Small intestine (tissue), 16 donors: ENCODE measurements at places on chromosomes 4 and X.
A peak's percentile ranks its signal among the peaks of the same experiment; 100 is the strongest.

DNA sequence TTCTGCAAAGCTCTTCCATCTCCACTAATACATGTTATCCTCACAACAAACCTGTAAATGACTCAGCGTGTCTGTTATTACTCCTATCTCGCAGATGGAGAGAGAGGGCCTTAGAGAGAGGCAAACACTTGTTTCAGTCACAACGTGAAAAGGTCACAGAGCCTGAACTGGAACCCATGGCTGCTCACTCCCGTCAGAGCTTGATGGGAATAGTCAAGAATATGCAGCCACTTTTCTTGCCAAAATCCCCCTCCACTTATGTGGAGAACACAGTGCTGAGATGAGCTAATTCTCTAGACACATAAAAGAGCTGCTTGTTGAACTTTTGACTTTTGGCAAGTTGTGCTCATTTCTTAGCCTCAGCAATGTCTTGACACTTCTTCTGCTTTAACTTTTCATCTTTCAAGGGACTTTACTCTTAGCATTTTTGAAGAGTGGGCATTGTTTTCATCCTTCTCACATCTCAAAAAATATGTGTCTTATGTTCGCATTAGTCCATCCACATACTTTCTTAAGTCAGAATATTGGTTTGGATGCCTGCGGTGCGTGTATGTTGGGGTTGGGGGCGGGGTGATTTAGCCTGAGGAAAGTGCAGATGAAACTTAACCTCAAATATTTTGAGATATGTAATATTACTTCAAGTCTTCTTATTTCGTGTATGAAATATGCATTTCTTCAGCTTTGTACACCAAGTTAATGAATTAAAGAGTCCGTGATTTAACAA lies 69.2 kb downstream of the SYNPO2 start:
- no peaks in the 10 kb centered on the region for H3K4me1 ChIP-seq
- no peak overlapping the region for H3K4me3 ChIP-seq
- DNase-seq, result no peak
- H3K27ac ChIP-seq, result no peak overlapping the region
- no peaks in the 10 kb centered on the region for H3K36me3 ChIP-seq
- no peaks in the 10 kb centered on the region for H3K27me3 ChIP-seq

DNA sequence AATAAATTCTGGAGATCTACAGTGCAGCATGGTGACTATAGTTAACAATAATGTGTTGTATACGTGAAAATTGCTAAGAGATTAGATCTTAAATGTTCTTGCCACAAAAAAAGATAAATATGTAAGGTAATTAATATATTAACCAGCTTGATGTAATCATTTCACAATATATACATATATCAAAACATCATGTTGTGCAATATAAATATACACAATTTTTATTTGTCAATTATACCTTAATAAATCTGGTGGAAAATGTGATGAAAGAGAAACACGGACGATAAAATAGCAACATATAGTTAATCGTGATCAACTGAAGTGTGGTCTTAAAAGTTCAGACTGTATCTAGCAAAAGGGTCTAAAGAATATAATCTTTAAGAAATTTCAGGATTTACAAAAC lies 16.5 kb upstream of the NDNF start:
- H3K4me3 ChIP-seq, result no peak overlapping the region
- no peak overlapping the region for H3K27ac ChIP-seq
- no peak for DNase-seq
- no peaks in the 10 kb centered on the region for H3K27me3 ChIP-seq
- H3K4me1 ChIP-seq, result no peaks in the 10 kb centered on the region
- no peaks in the 10 kb centered on the region for H3K36me3 ChIP-seq

DNA sequence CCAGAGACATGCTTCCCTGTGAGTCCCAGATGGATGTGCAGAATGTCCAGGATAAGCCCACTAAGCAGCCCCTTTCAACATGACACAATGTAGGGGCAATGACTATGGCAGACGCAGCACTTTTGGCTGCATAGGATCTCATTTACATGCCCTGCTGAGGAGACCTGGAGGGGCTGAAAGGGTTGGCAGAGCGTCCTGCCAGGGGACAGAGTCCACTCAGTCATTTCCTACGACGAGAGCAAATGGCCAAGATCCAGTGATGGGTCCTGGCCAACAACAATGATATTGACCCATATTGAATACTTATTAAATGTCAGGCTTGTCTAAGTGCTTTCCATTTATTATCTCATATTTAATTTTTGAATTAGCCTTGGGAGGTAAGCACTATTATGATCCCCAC lies 41.4 kb downstream of the LGI2 start:
- H3K4me3 ChIP-seq, result no peak overlapping the region
- no peaks in the 10 kb centered on the region for H3K4me1 ChIP-seq
- H3K27ac ChIP-seq, result no peak overlapping the region
- H3K36me3 ChIP-seq, result no peaks in the 10 kb centered on the region
- DNase-seq, result no peak

- no peaks in the 10 kb centered on the region for H3K27me3 ChIP-seq
- H3K4me3 ChIP-seq, result no peak overlapping the region
- H3K4me1 ChIP-seq, result no peaks in the 10 kb centered on the region
Observed at GRCh38 chrX:110374559-110374958, 15.9 kb downstream of the RTL9 start.

- no peak for DNase-seq
- no peaks in the 10 kb centered on the region for H3K27me3 ChIP-seq
- H3K4me3 ChIP-seq, result no peak overlapping the region
- no peak overlapping the region for H3K27ac ChIP-seq
- H3K36me3 ChIP-seq, result no peaks in the 10 kb centered on the region
Observed at GRCh38 chr4:53584658-53585057, 6.6 kb downstream of the LNX1 start.

DNA sequence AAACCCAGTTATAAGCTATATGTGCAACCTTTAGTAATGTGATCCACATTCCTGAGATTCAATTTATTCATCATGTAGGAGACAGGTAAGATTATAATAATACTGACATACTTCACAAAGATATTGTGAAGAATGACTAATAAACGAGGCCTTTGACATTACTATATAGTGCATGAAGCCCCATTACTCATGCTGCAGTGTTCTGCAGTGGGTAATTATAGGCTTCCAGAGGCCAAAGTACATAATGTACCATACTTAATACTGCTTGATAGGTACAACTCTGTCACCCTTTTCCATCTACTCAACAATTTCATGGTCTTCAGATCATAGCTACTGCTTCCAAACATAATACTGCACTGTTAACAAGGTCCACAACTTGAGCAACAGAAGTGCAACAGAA lies 68.9 kb downstream of the COL25A1 start:
- no peaks in the 10 kb centered on the region for H3K36me3 ChIP-seq
- no peaks in the 10 kb centered on the region for H3K4me1 ChIP-seq
- no peak overlapping the region for H3K4me3 ChIP-seq
- no peaks in the 10 kb centered on the region for H3K27me3 ChIP-seq
- H3K27ac ChIP-seq, result no peak overlapping the region

- H3K36me3 ChIP-seq, result peaks cover 17% of the 10 kb centered on the region
- no peak overlapping the region for H3K4me3 ChIP-seq
- no peak overlapping the region for H3K27ac ChIP-seq
- DNase-seq, result no peak
- H3K4me1 ChIP-seq, result no peaks in the 10 kb centered on the region
Observed at GRCh38 chr4:153594210-153594609, 89.9 kb upstream of the TLR2 start.

DNA sequence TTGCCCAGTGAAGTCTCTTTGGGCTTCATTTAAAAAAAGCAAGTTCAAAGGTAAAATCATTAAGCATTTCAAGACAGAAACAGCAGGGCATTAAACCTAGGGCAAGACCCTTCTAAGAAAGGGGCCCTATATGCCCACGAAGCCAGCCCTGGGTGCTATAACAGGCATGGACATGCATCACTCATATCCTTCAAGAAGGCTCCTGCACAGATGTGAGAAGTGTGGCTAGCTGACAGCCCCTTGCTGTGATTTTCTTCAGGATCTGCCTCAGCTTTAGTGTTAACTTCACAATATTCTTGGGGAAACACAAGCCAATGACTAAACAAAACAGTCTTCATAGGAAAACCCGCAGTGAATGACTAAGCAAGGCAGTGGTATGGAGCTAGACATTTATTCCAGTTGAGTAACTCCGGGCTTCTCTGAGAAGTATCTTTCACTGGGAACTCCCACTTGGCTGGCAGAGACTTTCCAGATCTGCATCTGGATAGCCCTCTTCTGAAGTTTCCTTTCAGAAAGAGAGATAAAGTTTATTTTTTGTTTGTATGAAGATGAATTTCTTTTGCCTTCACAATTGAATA lies 11.9 kb upstream of the MAOA start:
- no peaks in the 10 kb centered on the region for H3K36me3 ChIP-seq
- no peak overlapping the region for H3K27ac ChIP-seq
- H3K4me3 ChIP-seq, result no peak overlapping the region
- no peak for DNase-seq

- no peak overlapping the region for H3K27ac ChIP-seq
- H3K36me3 ChIP-seq, result no peaks in the 10 kb centered on the region
- no peaks in the 10 kb centered on the region for H3K27me3 ChIP-seq
- DNase-seq, result no peak
Observed at GRCh38 chrX:33171041-33171440, 40.3 kb downstream of the DMD start.

GRCh38 chr4:176753049-176753448 lies 39.7 kb downstream of the VEGFC start:
- H3K36me3 ChIP-seq, result no peaks in the 10 kb centered on the region
- no peaks in the 10 kb centered on the region for H3K4me1 ChIP-seq
- DNase-seq, result no peak
- H3K27me3 ChIP-seq, result no peaks in the 10 kb centered on the region

DNA sequence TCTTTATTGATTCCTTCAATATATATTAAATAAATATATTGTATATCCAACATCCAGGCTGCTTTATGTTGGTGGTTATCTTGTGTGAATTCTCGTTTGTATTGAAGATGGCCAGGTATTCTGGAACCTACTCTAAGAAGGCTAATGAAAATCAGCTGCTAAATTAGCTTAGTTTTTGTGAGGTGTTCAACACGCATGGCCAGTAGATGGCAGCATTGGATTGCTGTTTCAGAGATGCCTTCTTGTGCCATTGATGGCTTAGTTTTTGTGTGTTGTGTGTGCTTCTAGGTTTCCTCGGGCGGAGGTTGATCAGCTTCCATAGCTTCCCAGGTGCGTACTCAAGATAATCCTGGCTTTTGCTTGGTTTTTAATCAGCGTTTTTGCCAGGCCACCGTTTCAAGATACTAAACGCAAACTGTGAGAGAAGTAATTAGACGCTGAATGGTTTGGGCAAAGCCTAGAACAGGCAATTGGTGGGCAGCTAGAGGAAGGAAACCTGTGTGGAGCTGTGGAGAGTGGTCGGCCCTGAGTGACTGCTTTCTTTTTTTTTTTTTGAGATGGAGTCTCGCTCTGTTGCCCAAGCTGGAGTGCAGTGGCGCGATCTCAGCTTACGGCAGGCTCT lies 15.1 kb downstream of the NOCT start:
- no peaks in the 10 kb centered on the region for H3K36me3 ChIP-seq
- no peak overlapping the region for H3K4me3 ChIP-seq
- no peaks in the 10 kb centered on the region for H3K27me3 ChIP-seq
- H3K27ac ChIP-seq, result no peak overlapping the region
- peak; percentile 85 for DNase-seq

GRCh38 chr4:151675411-151675971 lies 85.3 kb downstream of the GATB start:
- no peak overlapping the region for H3K4me3 ChIP-seq
- H3K4me1 ChIP-seq, result peaks cover 6% of the 10 kb centered on the region
- H3K36me3 ChIP-seq, result peaks cover 2% of the 10 kb centered on the region
- DNase-seq, result no peak
- H3K27me3 ChIP-seq, result no peaks in the 10 kb centered on the region

DNA sequence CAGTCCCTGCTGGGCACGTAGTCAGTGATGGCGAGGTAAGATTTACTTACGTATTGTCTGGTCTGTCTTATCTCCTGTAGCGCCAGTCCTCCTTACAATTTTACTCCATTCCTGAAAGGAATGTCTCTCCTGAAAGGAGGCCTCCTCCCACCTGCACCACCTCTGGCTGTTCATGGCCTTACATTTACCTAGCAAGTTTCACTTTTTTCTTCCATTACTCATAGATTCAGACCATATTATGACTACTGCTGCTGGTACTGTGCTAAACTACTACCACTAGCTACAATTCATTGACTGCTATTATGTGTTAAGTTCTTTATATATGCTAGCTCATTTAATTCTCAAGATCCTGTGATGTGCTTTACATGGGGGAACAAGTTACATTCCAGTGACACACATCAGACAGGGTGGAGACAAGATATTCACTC lies 189.9 kb downstream of the BMPR1B start:
- no peak overlapping the region for H3K4me3 ChIP-seq
- H3K4me1 ChIP-seq, result no peaks in the 10 kb centered on the region
- no peaks in the 10 kb centered on the region for H3K36me3 ChIP-seq
- no peak for DNase-seq
- no peak overlapping the region for H3K27ac ChIP-seq

DNA sequence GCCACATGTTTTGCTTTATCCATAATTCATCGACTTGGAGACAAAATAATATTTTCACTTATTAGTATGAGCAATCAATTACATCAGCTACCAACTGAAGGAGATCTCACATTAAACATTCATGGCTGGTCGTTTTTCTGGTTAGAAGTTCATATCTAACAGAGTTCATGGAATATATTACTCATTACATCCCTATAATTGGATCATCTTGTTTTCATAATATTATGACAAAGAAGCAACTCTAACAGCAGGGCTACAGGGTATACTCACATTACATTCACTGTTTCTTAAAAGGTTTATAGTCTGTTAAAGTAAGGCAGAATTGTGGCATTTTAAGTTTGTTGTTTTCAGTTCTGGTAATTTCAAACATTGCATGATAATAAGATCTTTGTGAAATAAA lies 33.0 kb downstream of the GSTCD start:
- H3K36me3 ChIP-seq, result no peaks in the 10 kb centered on the region
- H3K27ac ChIP-seq, result no peak overlapping the region
- no peaks in the 10 kb centered on the region for H3K27me3 ChIP-seq
- H3K4me3 ChIP-seq, result no peak overlapping the region
- DNase-seq, result no peak
- H3K4me1 ChIP-seq, result no peaks in the 10 kb centered on the region

DNA sequence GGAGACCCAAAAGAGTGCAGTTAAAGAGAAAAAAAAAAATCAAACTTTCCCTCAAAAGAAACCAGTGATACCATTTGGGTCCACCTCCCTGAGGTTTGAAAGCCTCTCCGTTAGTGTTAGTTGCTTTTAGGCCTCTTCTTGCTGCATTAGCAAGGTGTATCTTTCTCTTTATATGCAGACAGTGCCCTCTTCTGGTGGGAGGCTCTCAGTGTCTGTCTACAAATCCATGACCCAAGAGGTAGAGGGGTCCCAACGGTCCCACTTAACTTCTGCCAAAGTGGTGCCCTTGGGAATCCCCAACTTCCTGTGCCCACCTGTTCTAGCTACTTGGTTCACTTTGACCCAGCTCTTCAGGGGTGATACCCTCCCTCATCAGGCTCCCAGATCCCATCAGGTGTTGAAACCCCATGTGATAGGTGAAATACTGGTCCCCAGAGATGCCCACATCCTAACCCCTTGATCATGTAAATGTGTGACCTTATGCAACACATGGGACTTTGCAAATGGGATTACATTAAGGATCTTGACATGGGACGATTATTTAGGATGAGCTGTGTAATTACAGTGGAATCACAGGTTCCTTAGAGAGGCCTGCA lies 63.7 kb upstream of the CD99 start:
- H3K27ac ChIP-seq, result no peak overlapping the region
- no peaks in the 10 kb centered on the region for H3K4me1 ChIP-seq
- no peak overlapping the region for H3K4me3 ChIP-seq
- peaks cover 14% of the 10 kb centered on the region for H3K36me3 ChIP-seq
